ENCODE measurements at places on chromosomes 3 and 15.

GRCh38 chr3:154430014-154430413 lies at the start of gene GPR149:
GPR149 (minus strand) TSS chr3:154430190; CDS start chr3:154429615, 575 bp downstream.
- no peak for DNase-seq

- no peak for DNase-seq
Measured at GRCh38 chr3:14256561-14257342, 78.1 kb downstream of the LSM3 start.

DNA sequence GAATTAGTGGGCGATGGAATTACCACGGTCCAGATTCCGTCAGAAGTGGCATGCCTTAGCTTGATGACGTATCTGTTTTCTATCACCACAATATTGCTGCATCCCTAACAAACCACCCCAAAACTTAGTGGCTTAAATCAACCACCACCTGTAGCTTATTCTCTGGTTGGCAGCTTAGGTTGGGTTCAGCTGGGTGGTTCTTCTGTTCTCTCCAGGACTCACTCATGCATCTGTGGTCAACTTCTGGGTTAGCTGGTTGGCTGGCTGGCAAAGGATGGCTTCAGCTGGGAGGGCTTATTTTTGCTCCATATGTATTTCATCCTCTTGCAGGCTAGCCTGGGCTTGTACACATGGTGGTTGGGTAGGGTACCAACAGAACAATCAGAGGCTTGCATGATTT lies 288.8 kb upstream of the LRRFIP2 start:
- no peak for DNase-seq

DNA sequence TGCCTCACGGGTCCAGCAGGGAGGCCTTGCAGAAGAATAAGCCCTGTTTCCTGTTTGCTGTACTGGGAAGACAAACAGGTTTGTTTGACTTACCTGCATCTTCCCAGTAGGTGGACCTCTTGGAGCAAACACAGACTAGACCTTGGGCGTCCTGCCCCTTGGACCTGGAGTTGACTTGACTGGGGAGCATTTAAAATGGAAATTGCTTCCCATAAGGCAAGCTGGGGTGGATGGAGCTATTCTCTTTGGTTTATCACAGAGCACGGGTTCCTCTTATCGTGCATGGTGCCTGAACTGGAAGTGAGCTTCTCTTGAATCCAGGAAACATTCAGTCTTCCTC lies 151.4 kb downstream of the RPLP1 start:
- DNase-seq = peak; percentile 31

DNA sequence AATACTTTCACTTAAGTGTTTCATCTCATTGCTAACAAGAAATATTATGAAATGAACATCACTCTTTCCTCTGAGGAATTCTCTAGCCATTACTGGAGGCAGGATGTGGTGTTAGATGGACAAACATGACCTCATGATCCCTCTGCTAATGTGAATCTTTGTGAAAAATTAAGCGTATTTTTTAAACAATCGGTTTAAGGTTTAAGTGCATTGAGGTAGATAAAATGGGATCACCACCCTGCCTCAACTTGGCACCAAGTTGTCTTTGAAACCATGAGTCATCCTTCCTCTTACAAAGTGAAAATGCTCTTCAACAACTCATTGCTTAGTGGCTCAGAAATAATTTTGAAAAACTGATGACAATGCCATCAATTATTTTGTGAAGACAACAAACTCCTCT lies 76.0 kb upstream of the DCBLD2 start:
- no peak for DNase-seq

- peak; percentile 1 for DNase-seq
Measured at GRCh38 chr3:110620118-110620517, 451.5 kb upstream of the NECTIN3 start.

GRCh38 chr15:49898575-49899283 lies 220.3 kb downstream of the ATP8B4 start:
- no peak for DNase-seq

GRCh38 chr3:55487381-55488241 lies 505 bp upstream of the WNT5A start:
- no peak for DNase-seq

GRCh38 chr3:16720367-16720940 lies 115.2 kb upstream of the DAZL start:
- no peak for DNase-seq

DNA sequence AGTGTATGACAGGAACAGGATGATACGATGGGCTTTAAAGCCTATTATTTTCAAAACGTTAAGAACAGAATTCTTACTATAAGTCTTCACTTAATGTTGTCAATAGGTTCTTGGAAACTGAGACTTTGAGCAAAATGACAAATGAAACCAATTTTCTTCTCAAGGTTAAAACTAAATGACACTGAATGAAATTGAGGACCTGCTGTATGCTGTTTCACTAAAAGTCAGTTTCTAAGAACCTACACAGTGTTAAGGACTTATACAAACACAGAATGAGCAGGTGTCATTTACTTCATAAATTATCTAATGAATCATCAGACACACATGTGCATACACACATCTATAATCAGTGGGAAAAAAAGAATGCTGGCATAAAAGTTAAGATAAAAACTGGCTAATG lies 106.9 kb downstream of the RFTN1 start:
- DNase-seq = no peak

DNA sequence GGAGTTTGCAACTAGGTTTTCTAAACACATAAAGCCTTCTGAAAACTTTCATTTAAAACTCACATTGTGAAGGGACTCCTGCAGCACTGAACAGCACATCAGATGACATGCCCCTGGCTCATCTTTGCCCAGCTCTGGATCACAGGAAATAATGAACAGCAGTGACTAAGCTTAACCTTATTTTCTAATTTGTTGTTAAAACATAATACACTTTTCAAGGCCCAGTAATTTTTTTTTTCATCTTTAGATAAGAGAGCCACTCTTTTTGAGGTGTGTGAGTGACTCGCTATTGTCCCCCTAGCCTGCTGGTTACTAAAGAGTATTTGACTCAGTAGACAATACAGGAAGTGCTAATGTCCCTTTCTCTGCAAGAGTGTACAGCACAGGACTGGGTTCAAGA lies 204.0 kb downstream of the OSBPL10 start:
- no peak for DNase-seq

DNA sequence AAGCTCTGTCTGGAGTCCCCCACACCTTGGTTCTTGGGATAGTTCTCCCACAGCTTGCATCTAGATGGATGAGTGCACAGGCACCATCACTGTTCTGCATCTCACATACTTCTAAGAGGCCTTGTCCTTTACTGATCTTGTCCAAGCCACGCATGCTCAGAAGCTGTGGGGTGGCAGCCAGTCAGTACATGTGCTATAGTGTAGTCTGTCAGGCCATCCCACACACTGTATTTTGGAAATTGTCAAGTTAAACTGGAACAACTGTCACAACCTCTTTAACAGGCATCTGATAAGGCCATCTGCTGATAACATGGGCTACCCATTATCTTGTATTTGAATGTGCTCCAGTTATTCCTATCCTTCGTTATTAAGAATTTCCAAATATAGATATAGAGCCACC lies 296.5 kb upstream of the AZI2 start:
- no peak for DNase-seq

- no peak for DNase-seq
Measured at GRCh38 chr3:195025884-195026200, 245.1 kb downstream of the XXYLT1 start.

DNA sequence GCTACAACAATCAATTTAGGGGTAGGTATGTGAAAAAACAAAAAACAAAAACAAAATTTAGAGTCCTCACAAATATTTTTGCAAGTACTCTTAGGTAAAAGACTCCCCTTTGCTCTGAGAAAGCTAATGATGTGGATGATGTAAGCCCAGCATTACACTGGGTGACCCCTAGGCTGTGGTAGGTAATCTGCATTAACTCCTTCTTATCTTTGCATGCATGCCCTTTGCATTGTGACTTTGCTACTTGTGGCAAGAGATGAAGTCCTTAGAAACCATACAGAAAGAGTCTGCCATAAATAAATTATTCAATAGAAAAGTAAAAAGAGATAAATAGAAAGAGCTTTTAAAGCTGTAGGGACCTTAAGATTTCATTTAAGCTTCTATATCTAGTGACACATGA lies 159.7 kb upstream of the MBNL1 start:
- peak; percentile 87 for DNase-seq

GRCh38 chr3:170524073-170524472 lies 61.8 kb downstream of the SLC7A14 start:
- DNase-seq = no peak

- no peak for DNase-seq
Measured at GRCh38 chr3:194707147-194707540, 21.5 kb downstream of the FAM43A start.

GRCh38 chr15:75309711-75310110 lies 26.2 kb upstream of the COMMD4 start:
- no peak for DNase-seq

DNA sequence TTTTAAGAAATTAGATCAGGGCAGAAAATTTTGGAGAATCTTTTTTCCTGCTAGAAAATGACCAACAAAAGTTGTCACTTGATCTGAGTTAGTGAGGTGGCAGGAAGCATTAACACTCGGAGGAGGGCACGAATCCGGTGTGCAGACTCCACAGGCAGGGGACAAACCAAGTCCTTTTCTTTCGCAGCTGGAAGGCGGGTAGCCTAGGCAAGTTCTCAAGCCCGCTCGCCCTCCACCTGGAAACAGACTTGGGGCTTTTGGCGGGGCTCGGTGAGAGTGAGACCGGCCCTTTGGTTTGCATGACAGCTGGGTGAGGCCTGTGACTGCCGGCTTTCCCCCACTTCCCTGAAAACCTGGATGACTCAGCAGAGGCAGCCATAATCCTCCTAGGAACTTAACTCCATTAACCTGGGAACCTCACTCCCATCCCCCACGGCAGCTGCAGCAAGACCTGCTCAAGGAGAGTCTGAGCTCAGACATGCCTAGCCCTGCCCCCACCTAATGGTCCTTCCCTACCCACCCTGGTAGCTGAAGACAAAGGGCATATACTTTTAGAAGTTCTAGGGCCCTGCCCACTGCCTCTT lies 134.8 kb downstream of the MFSD1 start:
- no peak for DNase-seq

GRCh38 chr3:188901126-188901525 lies 270.6 kb upstream of the TPRG1 start:
- DNase-seq = no peak

DNA sequence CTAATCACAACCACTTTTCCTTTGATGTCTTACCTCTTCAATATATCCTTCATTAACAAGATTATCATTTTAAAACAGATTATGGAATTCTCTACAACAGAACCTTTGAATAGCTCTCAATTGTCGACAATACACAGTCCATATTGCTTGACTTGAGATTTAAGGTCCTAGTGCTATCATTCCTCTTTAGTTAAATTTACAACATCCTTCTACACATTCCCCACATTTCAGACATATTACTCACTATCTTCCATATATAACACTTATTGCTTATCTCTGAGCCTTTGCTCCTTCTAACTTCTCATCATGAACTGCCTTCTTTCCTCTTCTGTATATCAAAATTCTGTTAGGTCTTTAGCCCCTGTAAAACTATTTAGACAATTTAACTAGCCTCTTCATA lies 247.0 kb downstream of the STXBP5L start:
- no peak for DNase-seq

DNA sequence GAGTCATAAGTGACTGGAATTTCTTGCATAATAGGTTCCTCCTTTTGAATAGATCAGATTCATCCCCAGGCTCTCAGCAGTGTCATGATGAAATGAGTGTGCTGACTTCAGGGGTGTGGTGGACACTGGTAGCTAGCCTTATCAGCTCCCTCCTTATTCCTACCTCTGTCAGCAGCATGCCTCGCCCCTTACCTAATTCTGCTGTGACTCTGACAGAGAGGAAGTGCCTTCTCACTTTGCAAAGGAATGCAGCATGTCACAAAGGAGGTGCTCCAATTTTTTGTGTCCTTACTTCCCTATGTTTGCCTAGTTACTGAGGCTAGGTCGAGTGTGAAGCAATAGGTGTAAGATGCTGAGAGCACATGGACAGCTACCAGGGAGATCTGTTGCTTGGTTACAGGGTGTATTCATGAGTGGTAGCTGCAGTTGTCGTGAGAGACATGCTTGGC lies 90.6 kb downstream of the TNFAIP8L3 start:
- DNase-seq = peak; percentile 72

- DNase-seq = no peak
Measured at GRCh38 chr15:51751697-51752683, 593 bp downstream of the TMOD2 start.

DNA sequence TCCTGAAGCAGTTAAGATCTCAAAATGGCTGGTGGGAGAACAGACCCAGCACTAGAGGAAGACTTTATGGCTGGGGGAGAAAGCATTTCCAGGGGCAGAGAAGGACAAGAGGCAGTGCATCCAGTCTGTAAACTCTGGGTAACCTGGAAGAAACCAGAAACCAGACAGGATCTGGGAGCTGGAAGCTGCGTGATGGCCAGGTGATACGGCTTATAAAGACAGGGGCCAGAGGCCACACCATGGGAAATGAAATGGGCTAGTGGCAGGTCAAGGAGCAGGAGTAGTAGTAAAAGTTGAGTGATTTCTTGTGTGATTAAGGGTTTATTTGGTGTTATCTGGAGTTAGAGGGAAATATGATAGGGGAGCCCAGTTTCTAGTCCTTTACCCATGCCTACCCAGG lies 144.7 kb upstream of the ARRDC4 start:
- no peak for DNase-seq

DNA sequence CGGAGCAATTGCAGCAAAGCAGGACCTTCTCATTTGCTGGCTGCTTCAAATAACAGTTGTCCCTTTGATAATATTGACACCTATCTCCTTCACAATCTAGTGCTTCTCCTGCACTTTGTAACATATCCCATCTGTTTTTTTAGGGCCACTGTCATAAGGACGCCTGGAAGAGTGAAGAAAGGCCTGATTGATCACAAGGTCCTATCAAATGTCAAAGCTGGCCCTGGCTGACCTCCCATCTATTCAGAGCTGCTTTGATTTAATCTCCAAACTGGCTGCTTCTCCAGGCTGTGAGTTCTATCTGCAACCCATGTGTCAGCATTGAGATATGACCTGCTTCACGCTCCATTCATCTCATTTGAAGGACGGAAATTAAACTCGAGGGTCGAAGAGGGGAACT lies 601.2 kb upstream of the KCNMB2 start:
- DNase-seq = no peak

DNA sequence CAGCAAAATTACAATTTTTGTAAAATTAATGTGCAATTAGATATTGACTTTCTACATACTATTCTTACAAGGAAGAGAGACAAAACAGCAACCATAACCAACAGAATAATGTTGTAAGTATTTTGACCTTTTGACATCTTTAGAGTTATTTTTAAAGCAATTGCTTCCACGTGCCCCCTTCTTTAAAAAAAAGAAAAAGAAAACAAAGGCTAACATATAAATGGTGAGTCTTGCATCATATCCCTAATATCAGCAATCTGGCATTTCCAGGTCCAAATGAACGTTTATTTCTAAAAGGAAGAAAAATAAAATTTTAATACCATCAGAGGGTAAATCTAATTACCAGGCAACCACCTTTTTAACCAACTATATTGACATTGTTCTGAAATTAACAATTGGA lies 19.3 kb upstream of the STRIT1 start:
- no peak for DNase-seq

GRCh38 chr3:155846119-155846518 lies 8.1 kb downstream of the SLC33A1 start:
- no peak for DNase-seq

DNA sequence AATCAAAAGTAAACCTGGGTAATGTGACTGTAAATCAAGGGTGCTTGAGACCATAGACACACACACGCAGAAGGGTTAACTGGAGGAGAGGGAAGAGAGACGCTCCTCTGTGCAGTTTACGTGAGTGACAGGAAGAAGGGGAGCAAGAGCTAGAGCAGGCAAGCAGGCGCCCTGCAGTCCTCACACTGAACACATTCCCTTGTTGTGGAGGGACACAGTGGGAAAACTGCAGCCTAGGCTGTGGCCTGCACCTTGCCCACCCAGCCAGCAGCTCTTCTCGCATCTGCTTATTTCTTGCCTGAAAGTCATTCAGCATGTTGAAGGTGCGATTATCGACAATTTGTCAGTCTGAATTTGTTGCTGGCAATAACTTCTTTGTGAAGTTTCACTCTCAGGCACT lies 24.2 kb downstream of the SOX2 start:
- no peak for DNase-seq
